ENCODE measurements at places on chromosomes 6 and 20.

GRCh38 chr6:17456711-17457110 is 63.3 kb downstream of the CAP2 start:
- no peak for DNase-seq

DNA sequence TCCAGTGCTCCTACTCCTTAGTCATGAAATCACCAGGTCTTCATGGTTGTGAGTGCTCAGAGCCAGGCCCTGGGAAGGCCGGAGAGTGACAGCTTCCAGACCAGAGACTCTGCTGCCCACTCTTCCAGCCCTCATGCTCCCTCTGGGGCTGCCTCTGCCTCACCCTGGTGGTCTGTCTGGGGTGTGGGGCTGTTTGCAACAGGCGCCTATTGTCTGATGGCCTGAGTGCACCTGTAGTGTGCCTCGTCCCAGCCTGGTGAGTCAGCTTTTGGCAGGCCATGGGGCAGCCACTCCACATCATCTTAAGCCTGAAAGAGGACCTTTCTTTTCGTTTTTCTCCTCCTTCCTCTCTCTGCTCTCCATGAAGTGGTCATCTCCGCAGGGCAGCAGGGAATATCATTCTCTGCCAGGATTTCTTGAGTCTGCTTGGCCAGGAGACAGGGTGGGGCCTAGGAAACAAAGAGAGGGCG is 173.8 kb downstream of the VEGFA start:
- no peak for DNase-seq

GRCh38 chr6:5674721-5675120 is 332.0 kb downstream of the NRN1 start:
- no peak for DNase-seq

- no peak for DNase-seq
Measured at GRCh38 chr6:107628878-107629277, 139.0 kb downstream of the SOBP start.

GRCh38 chr6:5085648-5086293 is 630 bp downstream of the PPP1R3G start:
- DNase-seq = no peak

- no peak for DNase-seq
Measured at GRCh38 chr20:58793512-58794420, 56.9 kb downstream of the GNAS-AS1 start.

GRCh38 chr6:156347246-156347645 is 429.9 kb upstream of the ARID1B start:
- no peak for DNase-seq

- DNase-seq = no peak
Measured at GRCh38 chr6:7515363-7515762, 26.1 kb upstream of the DSP start.

DNA sequence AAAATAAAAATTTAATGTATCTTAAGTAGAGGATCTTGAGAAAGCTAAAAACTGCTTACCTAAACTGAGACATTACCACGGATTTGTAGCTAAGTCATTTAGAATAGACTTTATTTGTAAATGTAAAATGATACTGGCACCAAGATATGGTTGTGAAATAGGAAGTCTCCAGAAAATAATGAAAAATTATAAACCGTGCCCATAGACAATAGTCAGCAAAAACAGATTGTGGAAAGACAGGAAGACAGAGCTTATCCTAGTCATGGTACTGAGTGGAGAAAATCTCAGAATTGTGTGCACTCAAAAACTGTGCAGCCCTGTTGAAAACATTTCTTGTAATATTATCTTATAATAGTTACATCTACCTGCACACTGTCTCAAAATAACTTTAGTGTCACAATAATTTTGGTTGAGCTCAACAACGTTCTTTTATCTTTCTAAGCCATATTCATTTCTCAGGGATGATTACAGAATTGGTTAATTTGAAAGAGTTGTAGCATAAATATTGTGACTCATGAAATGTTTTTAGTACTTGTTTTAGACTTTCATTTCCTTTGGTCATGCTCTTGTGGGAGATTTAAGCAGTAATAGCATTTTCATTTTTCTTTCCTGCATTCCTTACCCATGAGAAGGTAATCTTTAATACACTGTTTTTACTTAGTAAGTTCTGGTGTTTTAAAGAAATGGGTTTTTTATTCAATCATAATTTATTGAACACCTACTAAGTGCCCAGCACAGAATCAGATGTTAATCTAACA is 174.5 kb downstream of the SOX4 start:
- no peak for DNase-seq

DNA sequence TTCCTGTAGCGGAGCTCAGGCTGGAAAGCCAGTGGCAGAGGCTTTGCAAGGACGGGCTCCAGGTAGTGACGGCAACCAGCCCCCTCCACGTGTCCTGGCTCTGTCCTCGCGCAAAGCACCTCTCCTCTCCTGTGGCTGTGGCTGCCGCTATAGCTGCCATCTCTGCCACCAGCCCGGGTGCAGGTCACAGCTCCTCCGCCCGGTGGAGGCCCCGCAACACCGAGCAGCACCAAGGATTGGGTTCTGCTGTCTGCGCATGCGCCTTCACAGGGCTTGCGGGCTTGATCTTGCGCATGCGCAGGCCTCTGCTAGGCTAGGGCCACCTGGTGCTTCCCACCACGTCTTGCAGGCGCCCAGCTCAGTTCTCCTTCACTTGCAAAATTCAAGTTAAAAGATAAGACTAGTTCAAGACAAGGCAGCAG is 625.4 kb downstream of the QKI start:
- DNase-seq = no peak

- DNase-seq = no peak
Measured at GRCh38 chr6:134429861-134430380, 112.0 kb upstream of the SGK1 start.

- no peak for DNase-seq
Measured at GRCh38 chr6:108029226-108029921, 45.2 kb downstream of the OSTM1 start.

- peak; percentile 37 for DNase-seq
Measured at GRCh38 chr6:54916858-54917257, 70.3 kb downstream of the FAM83B start.

DNA sequence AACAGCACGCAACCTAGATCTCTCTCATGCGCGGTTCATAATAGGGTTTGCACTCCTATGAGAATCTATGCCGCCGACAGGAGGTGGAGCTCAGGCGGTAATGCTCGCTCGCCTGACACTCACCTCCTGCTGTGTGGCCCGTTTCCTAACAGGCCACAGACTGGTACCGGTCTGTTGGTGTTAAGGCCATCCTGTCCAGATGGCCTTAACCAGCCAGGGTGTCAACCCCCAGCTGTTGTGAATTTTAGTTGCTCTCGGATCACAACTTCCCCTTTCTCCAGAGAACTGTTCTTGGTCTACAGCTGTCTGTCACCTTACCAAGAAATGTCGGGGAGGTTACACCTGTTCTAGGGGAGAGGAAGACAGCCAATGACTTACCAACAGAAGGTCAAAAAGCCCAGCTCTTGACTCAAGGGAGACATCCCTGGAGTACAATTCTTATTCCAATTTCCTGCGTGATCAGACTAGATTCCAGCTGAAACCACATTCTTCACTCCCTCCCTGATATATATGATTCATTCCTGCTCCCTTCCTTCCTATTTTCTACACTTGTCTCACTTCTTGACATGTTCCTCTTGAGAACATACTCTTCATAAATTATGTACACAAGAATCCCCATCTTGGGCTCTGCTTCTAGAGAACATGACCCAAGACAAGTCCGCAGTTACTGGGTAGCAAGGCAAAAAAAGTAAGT is 23.1 kb upstream of the DNAAF9 start:
- DNase-seq = no peak

DNA sequence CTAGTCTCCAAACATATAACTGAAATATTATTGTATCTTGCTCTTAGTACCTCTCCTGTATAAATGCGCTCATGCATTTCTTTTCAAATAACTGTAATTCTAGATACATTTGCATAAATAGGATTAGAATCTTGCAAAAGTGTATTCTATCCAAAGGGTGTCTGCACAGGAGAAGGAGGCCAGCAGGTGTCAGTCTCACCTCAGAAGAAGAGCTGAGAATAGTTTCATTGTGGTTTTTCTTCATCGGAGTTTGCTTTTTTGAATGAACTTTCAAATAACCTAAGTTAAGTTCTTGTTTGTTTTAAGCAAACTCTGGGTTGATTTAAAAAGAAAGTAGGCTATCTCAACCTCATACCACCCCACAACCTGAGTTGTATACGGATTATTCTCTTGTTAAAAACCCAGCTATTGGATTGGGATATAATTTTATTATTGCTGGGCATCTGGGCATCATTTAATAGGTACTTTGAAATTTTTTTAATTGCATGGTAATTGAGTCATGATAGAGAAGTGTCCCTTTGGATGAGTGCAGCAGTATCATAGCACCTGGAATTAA is 125.0 kb upstream of the MLIP start:
- peak; percentile 57 for DNase-seq

DNA sequence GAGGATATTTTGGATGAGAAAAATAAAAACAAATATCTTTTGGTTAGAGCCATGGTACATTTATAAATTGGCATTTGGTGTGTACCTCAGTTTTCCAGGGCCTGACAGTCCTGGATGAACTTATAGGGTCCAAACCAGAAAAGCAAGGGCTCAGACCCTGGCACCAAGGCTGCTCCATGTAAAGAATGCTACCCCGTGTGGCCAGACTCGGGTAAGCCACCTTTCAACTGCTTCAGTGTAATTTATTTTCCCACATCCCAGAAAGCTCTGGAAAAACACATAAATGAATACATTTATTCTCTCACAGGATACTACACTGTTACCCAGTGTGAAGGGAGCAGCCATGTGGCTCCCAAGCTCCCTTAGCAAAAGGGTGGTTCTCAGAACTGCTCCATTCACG is 13.8 kb downstream of the MRPL14 start:
- no peak for DNase-seq

- no peak for DNase-seq
Measured at GRCh38 chr6:108969776-108970175, 121.6 kb downstream of the ARMC2 start.

DNA sequence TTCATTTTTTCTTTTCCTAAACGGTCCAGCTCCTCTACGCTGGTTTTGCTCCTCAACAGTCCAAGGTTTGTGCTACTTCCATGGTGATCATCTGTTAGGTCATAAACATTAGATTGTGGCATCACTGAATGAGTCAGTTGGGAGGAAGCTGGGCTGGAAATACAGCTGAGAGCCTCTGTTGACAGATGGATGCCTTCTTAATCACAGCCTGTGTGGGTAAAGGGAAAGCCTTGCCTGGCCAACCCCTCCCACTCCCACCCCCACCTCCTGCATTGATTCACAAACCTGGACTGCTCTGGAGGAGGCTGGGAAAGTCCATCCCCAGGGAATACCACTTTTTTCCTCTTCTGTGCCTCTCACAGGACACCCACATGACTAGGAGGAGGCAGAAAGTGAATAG is 180.6 kb upstream of the CCN2 start:
- peak; percentile 97 for DNase-seq

DNA sequence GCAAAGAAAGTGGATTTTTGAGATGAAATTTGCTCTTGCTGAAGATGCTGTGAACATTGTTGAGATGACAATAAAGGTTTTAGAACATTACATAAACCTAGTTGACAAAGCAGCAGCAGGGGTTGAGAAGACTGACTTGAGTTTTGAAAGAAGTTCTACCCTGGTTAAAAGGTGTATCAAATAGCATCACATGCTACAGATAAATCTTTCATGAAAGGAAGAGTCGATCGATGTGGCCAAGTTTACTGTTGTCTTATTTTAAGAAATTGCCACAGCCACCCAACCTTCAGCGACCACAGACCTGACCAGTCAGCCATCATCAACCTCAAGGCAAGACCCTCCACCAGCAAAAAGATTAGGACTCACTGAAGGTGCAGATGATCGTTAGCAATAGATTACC is 155.3 kb downstream of the HS3ST5 start:
- DNase-seq = no peak

GRCh38 chr20:39862470-39862891 is 826.6 kb downstream of the MAFB start:
- no peak for DNase-seq

- DNase-seq = peak; percentile 62
Measured at GRCh38 chr6:45661661-45662060, 283.9 kb upstream of the SUPT3H start.

DNA sequence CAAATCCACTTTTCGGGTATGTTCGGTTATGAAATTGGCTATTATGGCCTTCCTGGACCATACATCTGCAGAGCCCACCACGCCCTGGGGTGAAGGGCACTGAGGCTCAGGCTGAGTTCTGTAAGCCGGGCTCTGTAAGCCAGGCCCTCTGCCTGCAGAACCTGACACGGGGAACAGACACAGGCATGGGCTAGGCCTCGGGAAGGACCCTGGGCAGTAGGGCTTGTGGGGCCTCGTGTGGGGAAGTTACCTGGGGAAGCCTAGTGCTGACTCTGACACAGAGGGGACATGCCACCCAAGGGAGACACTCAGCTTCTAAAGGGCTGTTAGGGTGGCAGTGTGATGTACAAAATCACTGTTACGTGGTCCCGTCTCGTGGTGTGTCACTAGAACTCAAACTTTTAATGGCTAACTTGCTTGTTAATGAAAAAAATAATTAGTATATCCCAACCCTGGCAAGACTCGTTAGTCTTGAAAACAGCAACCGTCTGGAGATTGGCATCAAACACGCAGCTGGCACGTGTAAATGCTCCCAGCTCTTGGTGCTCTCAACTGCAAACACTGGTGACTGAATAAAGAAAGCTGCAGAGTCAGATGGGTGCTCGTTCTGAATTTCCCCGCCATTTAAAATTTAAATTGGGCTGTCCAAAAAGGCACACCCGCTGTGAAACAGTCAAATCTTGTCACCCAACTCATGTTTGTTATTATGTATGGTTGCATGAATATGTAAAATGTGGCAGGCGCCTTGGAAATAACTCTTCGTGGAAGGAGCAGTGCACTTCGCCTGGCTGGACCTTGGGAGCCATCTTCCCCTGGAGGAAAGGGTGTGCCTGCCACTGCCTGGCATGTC is 23.6 kb upstream of the TCFL5 start:
- DNase-seq = no peak

GRCh38 chr6:111992851-111993250 is 61.1 kb upstream of the CCN6 start:
- DNase-seq = no peak

Data from AG09309 (cell line).